ENCODE measurements at places on chromosomes 11 and 22.

DNA sequence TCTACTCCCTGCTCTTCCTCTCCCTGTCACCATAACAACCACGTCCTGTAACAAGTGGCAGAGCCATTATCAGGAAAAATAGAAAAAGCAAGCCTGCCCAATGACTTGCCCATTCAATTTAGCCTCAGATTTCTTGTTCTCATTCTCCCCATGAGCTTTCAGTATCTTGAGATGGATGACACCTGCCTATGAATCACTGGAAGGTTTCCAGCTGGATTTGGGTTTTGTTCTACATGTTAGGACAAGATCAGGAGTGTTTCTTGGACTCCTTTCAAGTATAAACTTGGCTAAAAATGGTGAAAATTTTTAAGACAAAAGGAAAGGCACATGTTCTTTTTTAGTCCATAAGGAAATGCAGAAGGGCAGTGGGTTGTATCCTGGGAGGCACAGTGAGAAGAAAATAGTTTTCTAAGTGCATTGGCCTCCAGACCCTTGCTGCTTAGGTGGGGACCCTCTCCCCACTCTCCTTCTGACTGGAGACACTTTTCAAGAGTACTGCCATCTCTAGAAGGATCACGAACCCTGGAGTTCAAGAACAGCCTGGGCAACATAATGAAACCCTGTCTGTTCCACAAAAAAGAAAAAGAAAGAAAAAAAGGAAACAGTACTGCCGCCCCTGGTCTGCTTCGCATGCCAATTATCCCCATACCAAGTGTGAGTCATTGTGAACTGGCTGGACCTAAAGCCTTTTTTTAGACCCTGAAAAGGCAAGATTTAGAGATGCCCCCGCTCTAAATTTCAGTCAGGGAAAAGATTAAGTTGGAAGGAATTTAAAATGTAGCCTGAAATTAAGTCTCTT lies 51.0 kb downstream of the MTNR1B start:
- no peak for DNase-seq

DNA sequence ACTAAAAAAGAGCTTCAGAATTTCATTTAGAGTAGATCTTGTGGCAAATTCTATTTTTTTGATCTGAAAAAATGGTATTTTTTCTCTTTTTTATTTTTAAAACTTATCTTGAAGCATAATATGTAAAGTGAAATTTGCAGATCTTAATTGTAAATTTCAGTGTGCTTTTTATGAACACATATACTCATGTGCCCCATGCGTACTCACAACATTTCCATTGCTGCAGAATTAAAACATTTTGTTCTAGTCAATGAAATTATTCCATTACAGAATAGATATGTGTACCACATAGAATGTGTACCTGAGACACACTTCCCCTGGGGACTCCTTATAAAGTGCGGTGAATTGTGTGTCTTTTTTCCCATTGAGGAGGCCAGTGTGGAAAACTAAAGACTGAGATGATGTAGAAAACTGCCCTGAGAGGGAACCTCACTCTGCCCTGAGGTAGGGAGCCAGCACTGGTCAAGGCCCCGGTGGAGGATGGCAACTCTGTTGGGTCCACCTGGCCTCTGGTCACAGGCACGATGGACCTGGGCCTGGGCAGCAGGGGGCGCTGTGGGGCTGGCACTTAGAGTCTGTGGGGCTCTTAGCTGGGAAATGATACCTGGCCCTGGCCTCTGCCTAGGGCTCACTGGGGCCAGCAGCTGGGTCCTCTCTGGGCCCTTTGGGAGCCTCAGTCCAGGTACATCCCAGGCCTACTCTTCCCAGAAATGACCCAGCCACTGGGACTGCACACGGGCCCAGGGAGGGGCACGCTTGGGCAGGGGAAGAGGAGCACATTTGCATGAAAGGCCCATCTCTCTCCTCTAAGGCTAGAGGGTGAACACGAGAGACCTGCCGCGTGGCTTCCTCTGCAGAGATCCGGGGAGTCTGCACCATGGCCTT lies 77.9 kb upstream of the TOP3B start:
- peak; percentile 87 for DNase-seq

GRCh38 chr11:36557991-36558390 lies 9.8 kb upstream of the RAG1 start:
- DNase-seq = no peak

DNA sequence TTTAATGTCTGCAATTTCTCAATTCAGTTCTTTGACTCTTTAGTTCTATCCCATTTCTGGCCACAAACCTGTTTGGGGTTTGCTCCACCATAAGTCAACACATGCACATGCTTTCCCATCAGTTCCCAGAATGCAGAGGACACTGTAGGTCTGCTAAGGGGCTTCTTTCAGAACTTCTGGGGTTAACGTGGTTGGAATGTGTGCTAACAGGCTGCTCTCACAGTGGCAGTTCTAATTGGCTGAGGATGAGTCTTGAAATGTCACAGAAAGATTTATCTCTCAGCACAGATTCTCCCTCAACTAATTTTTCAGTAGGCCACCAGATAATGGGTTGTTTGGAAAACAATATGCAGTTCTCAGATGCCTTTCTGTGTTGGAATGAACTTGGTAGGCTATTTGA lies 703.4 kb downstream of the NTM start:
- no peak for DNase-seq

DNA sequence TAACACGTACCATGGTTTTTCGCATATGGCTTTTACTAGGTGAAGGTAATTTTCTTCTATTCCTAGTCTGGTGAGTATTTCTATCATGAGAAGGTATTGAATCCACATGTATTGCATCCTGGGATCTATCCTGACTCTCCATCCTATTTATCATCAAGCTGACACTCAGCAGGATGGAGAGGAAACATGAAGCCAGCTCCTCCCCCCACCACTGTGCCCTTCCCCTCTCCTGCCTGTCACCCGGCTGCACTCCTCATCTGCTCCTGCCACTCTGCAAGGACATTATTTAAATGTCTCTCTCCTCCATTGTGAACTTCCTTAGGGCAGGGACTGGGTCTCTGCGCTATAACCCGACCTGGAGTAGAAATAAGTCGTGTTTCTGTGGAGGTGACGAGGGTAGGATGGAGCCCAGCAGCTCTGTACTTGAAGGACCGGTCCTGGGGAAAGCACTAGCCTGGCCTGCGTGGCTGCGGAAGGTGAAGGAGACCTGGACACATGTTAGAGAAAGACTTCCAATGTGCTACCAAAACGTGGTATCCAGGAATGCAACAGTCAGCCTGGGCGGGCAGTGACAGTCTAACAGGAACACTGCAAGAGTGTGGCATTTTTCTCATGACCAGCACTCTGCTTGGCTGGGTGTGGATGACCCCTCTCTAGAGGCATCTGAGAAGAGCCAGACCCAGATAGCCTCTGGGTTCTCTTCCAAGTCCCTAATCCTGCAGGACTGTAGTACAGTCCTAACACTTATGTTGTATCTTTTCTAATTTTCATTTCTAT lies 111.2 kb downstream of the MICAL3 start:
- no peak for DNase-seq

DNA sequence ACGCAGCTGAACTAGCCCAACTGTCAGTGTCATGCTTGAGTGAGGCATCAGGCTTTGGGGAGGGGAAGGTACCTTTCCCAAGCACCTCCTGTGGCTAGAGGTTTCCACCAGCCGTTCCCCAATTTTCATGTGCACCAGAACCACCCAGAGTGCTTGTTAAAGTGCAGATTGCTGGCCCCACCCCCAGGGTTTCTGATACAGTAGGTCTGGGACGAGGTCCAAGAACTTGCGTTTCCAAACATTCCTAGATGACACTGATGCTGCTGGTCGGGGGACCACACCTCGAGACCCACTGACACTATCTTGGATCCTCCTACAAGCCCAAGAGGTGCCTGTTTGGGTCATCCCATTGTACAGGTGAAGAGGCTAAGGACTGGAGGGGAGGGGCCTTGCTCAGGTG lies 59.8 kb downstream of the PDE2A start:
- DNase-seq = no peak

GRCh38 chr22:39997939-39998726 lies 3.4 kb downstream of the FAM83F start:
- DNase-seq = no peak

DNA sequence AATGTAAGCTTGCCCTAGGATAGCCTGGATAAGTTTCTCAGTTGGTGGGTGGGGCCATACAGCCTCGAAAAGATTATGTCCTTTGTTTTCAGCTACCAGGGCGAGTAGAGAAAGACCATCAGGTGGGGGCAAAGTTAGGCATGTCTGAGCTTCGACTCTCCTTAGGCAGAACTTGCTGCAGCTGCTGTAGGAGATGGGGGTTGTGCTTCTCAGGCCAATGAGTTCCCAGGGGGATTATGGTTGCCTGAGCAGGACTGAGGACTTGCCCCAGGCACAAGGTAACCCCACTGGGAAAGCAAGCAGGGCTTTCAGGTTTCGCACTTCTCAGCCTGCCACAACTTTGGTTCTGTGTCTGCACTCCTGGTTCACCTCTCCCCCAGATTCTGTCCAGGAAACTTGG lies 173.4 kb upstream of the SESN3 start:
- no peak for DNase-seq

- DNase-seq = no peak
Observed at GRCh38 chr11:13317293-13318080, 39.9 kb downstream of the BMAL1 start.

DNA sequence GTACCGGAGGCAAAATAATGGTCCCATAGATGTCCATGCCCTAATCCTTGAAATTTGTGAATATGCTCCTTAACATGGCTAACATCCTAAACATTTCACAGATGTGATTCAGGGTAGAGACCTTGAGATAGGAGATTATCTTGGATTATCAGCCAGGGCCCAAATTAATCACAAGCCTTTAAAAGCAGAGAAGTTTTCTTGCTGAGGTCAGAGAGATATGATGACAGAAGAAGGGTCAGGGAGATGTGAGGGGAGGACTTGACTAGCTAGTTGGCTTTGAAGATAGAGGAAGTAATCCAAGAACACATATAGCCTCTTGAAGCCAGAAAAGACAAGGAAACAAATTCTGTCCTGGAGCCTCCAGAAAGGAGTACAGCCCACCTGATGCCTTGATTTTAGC lies 19.1 kb upstream of the FDX1 start:
- no peak for DNase-seq

GRCh38 chr22:31122532-31123291 lies at the start of gene INPP5J:
INPP5J (plus strand) TSS chr22:31122966; CDS start chr22:31123015, 49 bp downstream.
- DNase-seq = no peak

DNA sequence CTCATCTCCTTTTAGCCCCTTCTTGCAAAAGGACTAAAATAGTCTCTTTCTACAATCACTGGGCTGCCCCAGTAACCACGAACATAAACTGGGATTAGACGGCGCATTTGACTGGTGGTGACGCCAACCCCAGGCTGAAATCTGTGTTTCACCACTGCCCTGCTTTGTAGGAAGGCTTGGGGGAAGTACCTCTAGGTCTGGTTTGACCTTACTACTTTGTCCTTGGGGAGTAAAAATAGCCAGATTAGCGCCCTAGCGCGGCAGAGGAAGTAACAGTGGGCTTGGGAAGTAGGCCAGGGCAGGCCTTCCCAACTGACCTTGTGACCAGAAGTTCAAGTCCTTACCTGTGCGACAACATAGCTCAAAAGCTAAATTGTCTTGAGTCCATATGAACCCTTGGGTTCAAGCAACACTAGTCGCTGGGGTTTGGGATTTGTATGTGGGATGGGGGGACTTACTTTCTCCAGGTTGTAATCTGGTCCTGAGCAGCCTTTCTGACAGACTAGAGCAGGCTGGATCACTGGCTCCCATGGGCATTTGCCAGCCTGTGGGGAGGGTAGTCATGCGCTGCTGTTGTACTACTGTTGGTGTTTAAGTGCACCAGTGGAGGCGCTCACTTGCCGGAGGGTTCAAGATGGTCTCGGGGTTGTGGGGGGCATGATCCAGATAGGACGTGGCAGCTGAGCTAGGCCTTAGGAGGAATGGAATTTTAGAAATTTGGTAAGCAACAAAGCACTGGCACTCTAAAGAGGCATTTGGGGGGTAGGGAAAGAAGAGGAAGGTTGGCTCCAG lies 953 bp upstream of the PACS1 start:
- peak; percentile 68 for DNase-seq

GRCh38 chr11:111449696-111450479 lies 62.3 kb downstream of the BTG4 start:
- no peak for DNase-seq

DNA sequence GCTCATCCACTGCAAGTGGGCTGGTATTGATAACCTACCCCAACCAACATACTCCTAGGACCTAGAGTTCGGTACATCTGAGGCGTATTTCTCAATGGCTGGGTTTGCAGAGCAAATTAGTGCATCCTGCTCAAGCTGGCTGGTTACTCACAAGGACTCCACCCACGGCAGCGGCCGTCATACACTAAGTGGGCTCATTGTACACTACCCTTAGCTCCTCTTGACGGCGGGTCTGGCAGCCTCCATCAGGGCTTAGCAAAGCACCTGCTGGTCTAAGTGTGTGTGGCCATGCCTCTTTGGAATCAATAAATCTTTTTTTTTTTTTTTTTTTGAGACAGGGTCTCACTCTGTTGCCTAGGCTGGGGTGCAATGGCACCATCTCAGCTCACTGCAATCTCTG lies 20.2 kb upstream of the KCNJ11 start:
- no peak for DNase-seq

GRCh38 chr11:44955015-44955738 lies 4.5 kb upstream of the TP53I11 start:
- peak; percentile 36 for DNase-seq
